ENCODE measurements at places on chromosomes 2 and 18.

DNA sequence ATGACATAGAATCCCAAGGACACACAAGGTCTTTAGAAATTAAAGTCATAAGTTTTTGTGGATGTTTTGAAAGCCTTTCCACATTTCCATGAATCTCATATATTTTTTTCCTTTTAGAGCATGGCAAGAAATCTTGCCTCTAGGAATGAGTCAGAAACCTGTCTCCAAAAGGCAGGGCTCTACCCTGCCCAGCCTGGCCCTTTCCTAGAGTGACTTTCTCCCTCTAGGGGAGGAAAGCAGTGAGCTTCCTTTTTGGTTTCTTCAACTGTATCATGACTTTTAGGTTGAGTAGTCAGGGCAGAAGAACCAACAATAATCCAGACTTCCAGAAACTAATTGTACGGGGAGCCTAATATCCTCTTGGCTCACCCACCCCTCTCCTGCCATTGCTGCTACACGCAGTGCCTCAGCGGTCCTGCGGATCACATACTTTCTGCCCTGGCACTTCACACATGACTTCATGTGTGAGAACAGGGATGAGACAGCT, 300.3 kb downstream of the AGPS start:
- ATAC-seq, result no peak

DNA sequence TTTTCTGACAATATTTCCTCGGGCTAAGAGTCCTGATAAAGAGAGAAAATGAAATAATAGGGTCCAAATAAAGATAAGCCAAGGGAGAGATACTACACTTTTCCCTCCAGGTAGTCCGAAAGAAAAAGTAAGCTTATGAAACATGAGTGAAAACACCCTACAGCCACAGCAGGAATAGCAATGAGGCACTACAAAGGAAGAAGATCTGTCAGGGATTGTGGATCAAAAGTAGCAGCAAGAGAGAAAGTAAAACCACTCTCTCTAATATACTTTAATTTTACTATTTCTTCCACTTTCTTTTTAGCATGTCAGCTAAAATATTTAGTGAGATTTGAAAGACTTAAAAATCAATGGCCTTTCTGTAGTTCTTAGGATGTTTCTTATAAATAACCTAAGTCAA, 1601.8 kb downstream of the LRP1B start:
- ATAC-seq, result no peak

DNA sequence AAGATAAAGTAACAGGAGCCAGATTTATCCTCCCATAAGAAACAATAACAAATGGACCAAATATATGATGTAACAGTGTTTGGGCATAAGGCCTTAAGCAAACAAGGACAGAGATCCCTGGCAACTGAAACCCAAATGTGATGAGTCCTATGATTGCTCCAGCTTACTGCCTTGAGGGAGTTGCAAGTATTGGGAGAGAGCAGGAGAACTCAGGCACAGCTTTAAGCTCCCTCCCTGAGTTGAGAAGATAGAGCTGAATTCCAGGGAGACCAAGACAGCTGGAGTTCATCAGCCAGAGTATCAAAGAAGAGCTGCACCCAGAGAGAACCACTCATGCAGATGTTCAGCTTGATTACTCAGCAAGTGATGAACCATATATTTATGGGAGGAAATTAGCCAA, 814.5 kb upstream of the RAB6C start:
- ATAC-seq, result peak; percentile 51

DNA sequence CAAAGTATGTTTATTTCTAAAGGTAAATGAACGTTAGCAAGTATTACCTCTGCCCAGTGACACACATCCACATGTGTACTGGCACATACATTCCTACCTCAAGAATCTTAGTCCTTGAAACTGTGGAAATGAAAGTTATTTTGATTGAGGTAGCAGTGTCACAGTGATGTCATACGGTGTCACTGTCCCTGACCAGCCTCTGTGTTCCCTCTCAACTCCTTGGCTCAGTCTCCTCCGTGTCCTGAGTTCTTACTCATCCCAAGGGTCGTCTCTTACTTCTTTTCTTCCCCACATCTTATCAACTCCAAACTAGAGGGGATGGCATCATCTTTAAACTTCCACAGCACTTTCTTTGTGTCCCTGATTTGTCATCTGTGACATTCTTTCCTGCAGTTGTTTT, 3.3 kb downstream of the NCK2 start:
- no peak for ATAC-seq

GRCh38 chr2:144832048-144832447, 312.1 kb upstream of the ZEB2 start:
- no peak for ATAC-seq

DNA sequence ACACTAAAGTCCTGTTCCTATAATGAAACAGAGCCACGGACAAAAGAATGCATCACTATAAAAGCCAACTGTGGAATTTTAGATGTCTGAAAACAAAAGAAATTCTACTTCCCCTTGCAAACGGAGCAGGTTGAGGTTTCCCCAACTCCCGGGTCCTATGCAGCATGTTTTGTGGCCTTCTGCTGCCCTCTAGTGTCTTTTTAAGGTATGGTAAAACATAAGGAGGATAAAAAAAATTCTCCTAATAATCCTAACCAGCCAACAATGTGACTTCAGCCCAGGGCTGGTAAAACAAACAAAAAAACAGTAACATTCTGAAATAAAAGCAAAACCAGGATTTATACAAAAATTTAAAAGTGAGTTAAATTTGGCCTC, 539.5 kb downstream of the NRXN1 start:
- ATAC-seq, result no peak

DNA sequence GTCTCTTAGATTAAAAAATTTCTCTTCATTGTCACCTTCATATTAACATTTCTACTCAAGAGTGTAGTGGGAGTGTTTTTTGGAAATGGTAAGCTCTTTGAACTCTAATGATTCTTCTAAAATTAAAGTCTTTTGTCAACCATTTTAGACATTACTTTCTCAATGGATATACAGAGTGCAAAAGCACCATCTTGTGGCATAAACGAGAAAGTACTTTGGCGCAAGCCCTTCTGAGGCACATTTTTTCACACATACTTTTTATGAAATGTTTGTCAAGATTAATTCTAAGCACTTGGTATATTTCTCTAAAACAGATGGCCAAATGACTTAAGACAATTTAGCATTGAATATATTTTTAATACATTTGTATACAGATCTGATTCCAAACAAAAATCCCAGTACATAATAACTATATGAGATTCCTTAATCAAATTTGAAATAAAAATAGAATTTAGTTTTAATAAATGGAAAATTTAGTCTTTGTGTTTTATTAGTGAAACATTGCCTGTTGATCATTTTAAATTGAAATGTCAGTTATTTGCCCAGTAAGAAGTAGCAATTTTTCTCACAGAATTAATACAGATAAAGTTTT, 63.3 kb upstream of the GALNT5 start:
- no peak for ATAC-seq

DNA sequence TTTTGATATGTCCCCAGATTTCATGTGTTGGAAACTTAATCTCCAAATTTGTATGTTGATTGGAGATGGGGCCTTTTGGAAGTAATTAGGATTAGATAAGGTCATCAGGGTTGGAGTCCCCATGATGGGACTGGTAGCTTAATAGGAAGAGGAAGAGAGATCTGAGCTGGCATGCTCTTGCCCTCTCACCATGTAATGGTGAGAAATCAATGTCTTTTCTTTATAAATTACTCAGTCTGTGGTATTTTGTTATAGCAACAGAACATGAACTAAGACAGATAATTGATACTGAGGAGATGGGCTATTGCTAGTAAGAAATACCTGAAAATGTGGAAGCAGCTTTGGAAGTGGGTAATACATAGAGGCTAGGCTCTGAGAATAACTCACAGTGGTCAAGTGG, 48.0 kb downstream of the CDC42EP3 start:
- no peak for ATAC-seq

DNA sequence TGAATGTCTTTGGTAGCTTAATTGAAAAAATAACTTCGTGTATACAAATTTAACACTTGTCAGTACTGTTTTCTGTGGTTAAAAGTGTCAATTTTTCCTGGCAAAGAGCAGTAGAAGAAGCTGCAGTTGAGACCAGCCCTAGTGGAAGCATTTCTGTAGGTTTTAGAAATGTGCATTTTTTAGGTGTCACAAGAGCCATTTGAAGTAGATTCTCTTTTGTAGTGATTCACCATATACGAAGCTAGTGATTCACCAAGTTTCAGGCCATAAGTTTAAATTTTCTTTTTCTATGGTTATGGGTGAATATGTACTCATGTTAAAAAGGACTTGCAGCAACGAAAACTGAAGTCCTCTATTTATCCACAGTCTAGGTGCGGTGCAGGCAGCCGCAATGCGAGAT, 4.2 kb downstream of the NABP1 start:
- no peak for ATAC-seq

All from gastroesophageal sphincter (tissue), 4 donors.